ENCODE measurements at places on chromosomes 11 and 22.

GRCh38 chr11:64249038-64249437, 2.3 kb upstream of the PLCB3 start:
- DNase-seq: no peak

DNA sequence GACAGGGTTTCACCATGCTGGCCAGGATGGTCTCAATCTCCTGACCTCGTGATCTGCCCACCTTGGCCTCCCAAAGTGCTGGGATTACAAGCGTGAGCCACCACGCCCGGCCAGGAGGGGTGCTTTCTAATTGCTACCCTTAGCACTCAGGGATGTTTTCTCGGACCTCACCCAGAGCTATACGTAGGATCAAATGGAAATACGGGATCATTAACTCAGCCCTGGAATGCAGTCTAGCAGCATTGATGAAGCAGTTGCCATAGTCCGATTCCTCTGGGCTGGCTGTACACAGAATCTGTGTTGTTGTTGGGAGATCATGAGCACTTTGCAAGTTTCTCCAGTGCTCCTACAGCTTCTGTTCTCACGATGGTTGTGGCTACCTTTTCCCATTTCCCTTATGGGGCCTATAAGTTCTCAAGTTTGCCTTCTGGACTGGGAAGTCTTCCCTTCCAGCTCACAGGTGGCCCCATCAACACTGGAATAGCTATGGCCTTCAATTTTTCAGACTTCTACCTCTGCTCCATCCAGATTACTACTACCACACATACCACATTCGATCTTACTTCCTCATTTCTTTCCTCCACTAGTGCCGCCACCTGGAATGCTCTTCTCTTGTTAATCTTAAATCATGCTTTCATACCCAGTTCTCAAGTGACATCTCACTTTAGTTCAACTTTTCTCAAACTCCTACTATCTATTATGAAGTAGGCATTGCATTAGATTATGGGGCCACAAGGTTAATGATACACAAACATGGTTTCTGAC, 16.1 kb upstream of the PCF11 start:
- DNase-seq: no peak

GRCh38 chr11:70091638-70092037, 13.5 kb downstream of the ANO1 start:
- DNase-seq: no peak

GRCh38 chr11:113591117-113591516, 115.0 kb downstream of the TMPRSS5 start:
- no peak for DNase-seq

GRCh38 chr11:120714438-120714837, 202.9 kb downstream of the GRIK4 start:
- no peak for DNase-seq

- DNase-seq: no peak
Measured at GRCh38 chr11:115314330-115314920, 189.8 kb downstream of the CADM1 start.

GRCh38 chr11:128824191-128825049, 42.7 kb downstream of the KCNJ1 start:
- no peak for DNase-seq

DNA sequence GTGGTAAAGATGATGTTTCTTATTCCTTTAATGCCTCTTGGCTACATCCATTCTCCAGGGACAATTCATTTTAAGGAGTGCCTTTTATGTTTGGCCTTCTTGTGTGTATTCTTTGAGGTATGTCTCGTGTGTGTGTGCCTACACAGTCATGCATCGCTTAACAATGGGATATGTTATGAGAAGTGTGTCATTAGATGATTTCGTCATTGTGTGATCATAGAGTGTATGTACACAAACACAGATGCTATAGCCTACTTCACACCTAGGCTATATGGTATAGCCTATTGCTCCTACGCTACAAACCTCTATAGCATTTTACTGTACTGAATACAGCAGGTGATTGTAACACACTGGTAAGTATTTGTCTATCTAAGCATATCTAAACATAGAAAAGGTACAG, 23.0 kb downstream of the ZNF202 start:
- no peak for DNase-seq

DNA sequence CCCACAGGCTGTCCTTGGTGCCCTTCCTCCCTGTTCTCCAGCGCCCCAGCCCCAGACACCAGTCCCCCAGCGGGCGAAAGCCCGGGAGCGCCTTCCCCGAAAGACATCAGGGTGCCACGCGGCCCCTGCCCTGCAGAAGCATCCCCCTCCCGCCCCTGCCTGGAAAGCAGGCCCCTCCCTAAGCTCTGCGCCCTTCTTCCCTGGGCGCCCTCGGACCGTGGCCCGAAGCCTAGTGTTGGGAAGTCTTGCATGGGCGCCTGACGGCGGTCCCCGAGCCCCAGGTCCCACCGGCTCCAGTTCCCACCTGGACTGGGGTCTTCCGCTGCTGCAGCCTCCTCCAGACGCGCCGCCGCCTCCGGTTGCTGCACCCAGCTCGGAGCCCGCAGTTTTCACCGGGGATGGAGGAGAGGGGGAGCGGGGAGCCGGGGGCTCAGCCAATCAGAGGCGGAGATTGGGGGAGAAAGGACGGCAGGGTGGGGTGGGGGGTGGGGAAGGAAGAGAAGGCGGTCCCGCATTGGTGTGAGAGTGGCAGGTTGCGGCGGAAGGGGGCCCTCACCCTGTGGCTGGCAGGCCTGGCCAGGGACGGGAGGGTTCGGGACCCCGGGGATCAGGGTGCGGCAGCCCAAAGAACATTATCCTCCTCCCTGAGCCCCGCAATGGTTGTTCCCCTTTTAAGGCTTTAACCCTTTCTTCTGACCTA, at the start of gene THY1:
Gene THY1, minus strand, starts transcription at position 364 of the 700 bp plus-strand sequence. CDS start 2,267 bp downstream, outside the sequence.
- DNase-seq: no peak

- no peak for DNase-seq
Measured at GRCh38 chr11:86781546-86781945, 18.8 kb upstream of the PRSS23 start.

GRCh38 chr11:2428322-2428795, 16.0 kb downstream of the TRPM5 start:
- no peak for DNase-seq

GRCh38 chr11:16841984-16842383, 103.5 kb downstream of the C11orf58 start:
- no peak for DNase-seq

DNA sequence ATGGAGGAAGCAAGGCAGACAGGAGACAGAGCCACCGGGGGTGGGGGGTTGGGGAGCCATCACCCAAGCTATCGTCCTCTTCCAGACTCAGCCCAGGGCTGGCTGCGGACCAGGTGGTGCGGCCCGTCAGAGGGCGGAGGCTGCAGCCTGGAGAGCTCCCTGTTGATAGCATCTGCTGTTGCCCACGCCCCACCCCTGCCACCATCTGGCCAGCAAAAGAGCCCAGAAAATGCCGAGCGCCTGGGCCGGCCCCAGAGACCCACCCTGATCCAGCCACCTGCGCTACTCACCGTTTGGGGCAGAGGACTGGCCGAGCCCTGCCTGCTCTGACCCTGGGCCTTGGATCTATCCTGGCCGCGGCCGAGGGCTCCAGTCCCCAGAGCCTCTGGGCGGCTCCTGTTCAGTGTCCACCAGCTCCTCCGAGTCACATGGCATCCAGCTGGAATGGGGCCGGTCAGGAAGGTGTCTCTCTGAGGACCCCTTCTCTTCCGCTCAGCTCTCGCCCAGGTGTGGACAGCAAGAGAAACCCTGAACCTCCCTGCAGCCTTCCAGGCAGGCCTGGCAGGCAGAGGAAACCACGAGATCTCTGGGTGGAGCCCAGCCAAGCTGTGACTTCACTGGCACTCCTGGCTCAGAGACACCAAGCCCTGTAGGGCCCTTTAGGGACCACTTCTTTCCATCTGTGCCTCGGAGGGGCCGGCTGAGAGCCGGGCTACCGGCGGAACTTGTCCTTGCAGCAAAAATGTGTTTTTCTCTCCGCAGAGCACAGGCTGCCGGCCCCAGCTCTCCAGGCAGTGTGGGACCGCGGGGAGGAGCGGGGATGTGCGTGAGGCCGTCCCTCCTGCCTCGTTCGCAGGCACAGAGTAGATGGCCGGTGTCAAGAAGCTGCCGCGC, at the start of gene MRGPRE:
Gene MRGPRE, minus strand, starts transcription at position 567 of the 894 bp plus-strand sequence. CDS start 3,618 bp downstream, outside the sequence.
- no peak for DNase-seq

GRCh38 chr11:1126935-1127663, 30.7 kb upstream of the MUC5AC start:
- DNase-seq: no peak

DNA sequence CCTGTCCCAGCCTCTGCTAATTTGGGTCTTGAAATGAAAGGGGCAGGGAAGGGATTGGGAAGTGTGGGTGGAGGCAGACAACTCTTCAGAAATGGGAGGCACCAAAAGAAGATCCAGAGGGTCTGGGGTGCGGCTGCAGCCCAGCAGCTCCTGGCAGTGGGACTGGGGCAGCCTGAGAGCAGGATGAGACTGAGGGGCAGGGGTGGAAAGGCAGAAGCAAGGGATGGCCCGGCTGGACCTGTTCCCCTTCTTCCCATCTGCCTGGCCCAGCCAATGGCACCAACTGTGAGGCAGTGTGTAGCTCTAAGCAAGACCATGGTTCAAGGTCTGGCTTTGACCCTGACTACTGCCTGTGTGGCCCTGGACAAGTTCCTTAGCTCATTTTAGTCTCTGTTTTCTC, 160.4 kb downstream of the ENTHD1 start:
- no peak for DNase-seq

- no peak for DNase-seq
Measured at GRCh38 chr11:133663135-133663985, 131.1 kb upstream of the OPCML start.

DNA sequence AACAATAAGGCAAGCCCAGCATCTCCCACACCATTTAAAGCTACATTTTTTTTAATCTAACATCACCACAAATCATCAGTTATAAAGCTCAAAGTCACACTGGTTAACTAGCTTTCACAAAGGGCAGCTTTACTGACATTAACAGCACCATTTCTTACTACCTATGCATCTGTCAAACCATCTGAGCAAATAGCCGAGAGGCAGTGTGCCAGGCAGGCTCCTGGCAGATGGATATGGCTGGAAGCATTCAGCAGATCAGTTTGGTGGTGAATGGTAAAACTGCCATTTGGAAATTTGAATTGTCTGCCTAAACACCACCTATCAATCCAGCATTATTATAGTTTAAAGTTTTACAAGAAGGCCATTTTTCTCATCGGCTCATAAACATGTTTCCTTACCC, 131.2 kb downstream of the TTC28 start:
- no peak for DNase-seq

DNA sequence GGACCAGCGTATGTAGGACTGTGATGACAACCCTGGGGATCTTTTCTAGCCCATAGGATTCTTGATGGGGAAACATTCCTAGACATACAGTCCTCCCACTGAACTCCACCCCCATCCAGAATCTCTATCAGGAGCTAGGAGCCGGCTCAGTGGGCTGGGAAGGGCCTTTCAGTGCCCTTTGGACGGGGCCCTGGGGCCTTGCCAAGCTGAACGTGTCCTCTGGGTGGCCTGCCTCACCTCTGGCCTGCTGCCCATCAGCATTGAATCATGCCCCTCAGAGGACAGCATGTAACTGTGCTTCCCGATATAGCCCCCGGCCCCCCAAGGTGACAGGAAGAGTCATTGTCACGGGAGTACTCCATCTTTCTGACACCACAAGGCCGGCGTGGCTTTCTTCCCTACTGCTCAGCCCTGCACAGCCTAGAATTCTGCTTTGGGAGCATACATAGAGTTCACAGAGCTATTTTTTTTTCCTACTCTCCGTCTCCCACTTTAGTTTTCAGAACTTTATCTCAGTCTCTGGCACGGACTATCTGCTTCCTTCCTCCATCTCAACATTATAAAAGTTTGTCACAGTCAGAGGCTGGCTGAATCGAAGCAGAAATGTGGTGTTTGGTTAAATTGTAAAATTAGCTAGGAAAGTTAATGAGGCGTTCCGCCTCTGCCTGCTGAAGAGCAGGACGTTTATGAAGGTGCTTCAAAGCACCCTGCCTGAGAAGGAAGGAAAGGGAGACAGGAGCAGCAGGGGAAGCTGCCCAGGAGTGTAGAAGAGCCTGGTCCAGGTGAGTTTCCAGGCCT, 111.9 kb downstream of the ZBTB16 start:
- no peak for DNase-seq

DNA sequence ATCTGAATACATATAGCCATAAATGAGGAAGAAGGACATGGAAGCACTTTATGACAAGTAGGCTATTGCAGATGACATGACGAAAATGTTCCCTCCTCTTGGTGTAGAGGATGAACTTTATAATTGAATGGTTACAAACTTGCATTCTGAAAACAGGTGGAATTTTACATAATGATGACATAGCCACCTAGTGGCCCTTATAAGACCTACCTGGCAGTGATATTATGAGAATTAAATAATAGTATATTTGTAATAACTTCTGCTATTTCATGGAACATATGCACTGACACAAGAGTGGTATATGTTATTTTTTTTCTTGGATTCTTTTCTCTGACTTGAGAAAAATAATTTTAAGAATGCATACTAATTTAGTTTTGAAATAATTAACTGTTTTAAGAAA, 22.9 kb downstream of the TRIM22 start:
- DNase-seq: no peak

DNA sequence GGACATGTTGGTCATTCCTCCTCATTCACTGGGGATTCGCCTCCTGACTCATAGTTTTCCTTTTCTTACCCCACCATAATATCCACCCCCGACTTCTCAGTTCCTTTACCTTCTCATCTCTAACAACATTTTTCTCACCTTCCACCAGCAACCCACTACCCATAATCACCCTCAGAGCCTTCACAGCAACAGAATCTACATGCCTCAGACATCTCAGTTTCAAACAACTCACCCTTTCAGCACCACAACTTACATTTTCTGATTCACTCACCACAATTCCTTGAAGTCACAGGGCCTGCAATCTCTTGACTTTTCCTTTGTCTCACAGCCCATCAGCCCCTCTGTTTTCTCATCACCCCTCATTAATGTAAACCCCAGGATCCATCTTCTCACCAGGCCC, 2.3 kb upstream of the MTNR1B start:
- DNase-seq: no peak

- no peak for DNase-seq
Measured at GRCh38 chr22:19853058-19853878, 1.4 kb downstream of the GNB1L start.

GRCh38 chr11:118136801-118137200, 15.8 kb downstream of the SCN4B start:
- DNase-seq: no peak

DNA sequence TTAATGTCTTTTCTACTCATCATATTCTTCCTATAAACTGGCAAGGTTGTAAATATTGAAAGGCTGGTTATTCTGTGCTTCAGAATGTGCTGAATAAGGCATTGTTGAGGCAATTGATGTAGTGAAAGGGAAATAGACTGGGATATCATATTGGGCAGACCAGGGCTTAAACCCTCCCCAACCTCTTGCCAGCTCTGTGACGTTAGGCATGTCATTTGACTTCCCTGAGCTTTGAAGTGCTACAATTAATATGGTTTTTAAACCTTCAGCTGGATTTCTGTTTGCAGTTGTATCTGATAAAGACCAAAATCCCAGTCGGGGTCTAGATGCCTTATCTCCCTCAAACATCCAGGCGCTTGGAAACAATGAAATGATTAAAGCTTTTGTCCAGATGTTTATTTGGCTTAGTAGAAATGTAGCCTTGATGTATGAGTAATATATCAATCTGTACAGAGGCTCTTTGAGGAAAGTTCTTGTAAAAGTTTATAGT, 208.1 kb downstream of the DBX1 start:
- no peak for DNase-seq

Measured in cortex of kidney (tissue), 1 donor.